HuH-7 (cell line): ENCODE measurements at places on chromosomes 1 and 21.

DNA sequence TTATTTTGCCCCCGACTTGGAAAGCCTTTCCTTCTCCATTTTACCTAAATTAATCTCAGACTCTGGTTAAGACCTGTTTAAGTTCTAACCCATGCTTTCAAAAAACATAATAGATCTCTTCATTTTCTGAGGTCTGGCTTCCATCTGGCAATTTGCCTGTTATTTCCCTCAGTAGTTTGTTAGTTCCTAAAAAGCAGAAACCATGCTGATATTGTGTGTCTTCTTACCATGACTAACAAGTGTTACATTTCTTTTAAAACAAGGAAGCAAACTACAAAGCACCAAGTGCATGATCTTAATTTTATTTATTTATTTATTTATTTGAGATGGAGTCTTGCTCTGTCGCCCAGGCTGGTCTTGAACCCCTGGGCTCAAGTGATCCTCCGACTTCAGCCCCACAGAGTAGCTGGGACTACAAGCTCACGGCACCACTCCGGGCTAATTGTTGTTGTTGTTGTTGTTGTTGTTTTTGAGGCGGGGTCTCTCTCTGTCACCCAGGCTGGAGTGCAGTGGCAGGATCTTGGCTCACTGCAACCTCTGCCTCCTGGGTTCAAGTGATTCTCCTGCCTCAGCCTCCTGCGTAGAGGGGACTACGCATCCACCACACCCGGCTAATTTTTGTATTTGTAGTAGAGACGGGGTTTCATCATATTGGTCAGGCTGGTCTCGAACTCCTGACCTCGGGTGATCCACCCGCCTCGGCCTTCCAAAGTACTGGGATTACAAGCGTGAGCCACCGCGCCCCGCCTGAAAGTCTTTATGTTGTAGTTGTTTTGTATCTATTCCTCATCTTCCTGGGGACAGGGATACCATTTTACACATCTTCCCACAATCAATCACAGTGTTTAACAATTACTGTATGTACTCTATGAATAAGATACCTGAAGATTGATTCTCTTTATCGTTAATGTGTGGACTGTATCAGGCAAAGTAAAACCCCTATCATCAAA, 1.3 kb upstream of the PATJ start:
- DNase-seq, result no peak

GRCh38 chr1:222373831-222374602, 173.9 kb downstream of the HHIPL2 start:
- no peak for DNase-seq

- DNase-seq, result no peak
These were observed 252.7 kb downstream of the LRRC40 start for GRCh38 chr1:69952676-69953075.

- DNase-seq, result no peak
These were observed 20.1 kb upstream of the COL18A1 start for GRCh38 chr21:45384656-45385548.

GRCh38 chr1:14742181-14742980, 143.9 kb downstream of the KAZN start:
- DNase-seq, result no peak

GRCh38 chr1:178101266-178101630, 7.3 kb downstream of the RASAL2 start:
- DNase-seq, result no peak
